Activated gamma-delta T cell treated with Interleukin-2 at 50 U/mL for 16 hours (primary cell): ENCODE measurements at places on chromosomes 6 and 20.

GRCh38 chr20:19121463-19121862 lies 91.0 kb upstream of the SLC24A3 start:
- no peak for DNase-seq

DNA sequence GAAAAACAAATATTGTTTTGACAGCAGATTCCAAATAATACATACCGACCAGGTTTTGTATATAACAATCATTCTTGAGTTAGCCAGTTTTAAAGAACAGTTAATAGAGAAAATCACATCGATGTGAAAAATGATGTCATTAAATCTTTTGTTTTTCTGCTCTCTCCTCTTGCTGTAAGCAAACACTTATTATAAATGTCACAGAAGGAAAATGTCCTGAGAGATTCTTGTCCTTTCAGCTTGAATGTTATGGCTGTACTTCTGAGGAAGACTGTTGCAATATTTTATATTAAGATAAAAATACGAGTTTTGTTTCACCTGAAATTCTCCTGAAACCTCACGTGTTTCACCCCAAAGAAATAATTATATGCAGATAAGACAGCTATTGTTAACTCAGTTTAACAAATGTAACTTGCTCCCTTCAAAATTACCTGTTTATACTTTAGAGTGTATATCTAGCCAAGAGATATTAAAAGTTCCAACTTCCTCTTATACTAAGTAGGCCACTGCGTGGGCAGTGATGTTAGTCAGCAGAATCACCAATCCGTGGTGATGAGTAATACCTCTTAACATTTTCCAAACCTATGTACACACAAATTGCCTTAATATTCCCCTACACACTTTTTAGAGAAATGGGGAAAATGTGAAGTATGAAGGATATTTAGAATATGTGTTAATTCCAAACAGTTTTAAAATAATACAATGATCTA lies 1111.4 kb upstream of the CITED2 start:
- DNase-seq: no peak

- peak; percentile 43 for DNase-seq
Observed at GRCh38 chr20:44911264-44911921, 1.5 kb downstream of the PABPC1L start.

- no peak for DNase-seq
Observed at GRCh38 chr20:8735674-8736073, 333.2 kb upstream of the PLCB4 start.

DNA sequence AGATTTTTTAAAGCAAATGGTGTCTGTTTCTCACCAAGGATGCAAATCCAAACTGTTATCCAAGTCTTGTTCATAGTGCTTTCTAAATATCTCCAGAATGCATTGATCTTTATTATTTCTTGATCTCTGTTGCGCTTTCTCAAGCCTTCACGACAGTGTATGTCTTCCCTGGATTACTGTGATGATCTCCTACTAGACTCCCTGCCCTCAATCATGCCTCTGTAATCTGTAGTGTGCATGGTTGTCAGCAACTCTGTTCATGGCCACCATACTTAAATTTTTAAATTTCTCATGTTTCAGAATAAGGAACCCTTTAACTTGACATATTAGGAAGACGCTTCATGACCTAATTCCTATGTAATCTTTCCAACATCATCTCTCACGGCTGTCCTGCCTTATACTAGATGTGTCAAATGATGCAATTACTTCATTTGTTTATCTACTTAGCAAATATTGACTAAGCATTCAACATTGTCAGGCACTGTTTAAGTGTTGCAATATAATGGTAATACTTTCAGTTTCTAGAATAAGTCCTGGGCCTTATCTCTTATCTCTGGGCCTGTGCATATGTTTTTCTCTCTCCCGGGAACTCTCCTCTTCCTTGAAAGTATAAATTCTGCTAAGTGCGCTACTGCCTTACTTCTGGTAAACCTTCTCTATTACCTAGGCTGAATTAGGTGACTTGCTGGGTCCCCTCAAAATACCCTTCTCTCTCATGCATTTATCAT lies 25.6 kb upstream of the AHI1 start:
- no peak for DNase-seq

GRCh38 chr6:43495409-43495941 lies 14.7 kb downstream of the LRRC73 start:
- DNase-seq: no peak

GRCh38 chr6:3456898-3457709 lies at the start of gene SLC22A23:
Gene SLC22A23 (minus strand): TSS chr6:3457050. CDS start chr6:3456559, 491 bp downstream.
- DNase-seq: peak; percentile 50

DNA sequence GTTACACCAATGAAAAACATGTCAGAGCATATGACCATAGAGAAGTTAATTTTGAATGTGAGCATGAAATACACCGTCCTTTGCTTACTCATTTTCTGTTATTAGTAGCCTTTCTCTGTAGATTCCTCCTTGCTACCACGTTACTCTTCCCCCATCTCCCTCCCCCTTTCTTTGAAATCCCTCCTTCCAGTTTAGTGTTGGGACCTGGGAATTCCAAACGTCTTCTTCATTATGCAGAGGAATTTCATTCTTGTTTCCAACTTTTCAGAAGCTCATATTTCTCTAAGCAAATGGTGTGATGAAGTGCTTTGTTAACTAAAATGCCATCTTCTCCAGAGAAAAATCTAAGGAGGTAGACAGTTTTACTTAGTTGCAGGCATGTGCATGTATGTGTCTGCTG lies 122.4 kb downstream of the MCHR2 start:
- no peak for DNase-seq

DNA sequence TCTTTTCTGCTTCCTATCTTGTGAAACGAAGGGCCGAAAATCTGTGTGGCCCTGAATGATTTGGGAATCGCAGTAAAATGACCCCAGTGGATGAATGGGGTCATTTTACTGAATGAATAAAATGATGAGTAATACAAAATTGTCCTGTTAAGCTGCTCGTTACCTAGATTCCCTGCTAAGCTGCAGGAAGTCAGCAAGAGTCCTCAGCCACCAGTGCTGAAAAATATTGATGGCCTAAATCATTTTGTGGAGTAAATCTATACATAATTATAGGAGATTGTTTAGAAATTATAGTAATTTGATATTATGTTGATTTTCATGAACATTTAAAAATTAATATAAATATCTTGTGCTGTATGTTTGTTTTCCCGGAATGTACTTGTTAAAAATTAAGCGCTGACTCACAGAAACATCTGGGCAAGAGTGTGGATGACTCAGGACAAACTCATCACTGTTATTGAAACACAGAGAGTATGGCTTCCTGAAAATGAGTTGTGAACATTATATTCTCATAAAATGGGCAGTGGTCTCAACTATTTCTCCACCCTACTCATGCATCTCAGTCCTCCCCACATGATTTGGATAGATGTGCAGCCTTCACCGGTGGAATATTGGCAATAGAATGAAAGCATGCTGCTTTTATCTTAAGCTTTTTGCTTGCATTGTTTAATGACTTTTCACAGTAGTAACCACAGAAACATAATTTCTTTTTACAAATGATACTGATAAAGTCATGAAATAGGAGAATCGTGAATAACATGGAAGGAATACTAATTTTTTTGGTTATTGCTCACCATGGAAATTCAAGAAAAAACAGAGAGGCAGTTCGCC lies 36.2 kb upstream of the RGS17 start:
- DNase-seq: no peak

DNA sequence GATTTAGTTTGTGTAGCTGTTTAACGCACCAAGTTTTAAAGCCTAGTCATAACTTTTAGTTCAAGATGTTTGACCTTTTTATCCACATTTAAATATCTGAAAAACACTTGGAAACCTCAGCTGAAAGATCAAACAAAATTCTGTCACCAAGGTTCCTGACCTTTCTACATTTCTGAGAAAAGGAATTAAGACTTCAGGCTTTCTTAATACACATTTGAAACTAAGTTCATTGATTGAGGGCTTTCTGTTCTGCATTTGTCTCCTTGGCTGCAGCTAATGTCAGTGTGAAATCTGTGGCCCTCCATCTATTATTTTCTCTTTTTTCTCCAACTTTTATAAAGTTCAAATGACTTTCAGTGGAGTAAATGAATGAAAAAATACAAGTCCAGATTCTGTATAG lies 22.7 kb upstream of the FBXL4 start:
- DNase-seq: no peak

DNA sequence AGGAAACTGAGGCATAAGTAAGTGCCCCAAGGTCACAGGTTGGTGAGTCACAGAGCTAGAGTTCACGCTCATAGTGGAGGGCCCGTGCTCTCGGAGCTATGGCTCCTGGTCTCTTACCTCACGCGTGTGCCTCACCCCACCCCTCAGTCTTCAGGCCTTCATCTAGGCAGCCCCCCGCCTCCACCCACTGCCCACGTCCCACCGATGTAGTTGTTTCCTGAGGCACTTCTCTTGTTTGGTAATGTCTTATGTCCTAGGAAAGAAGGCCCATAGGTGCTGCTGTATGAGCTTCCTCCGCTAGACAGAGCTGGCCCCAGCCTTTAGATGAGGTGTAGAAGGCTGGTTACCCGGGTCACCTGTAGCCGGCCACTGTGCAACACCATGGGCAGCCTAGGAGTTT lies 5.1 kb downstream of the RIPK1 start:
- DNase-seq: no peak

- DNase-seq: no peak
Observed at GRCh38 chr6:163797296-163797845, 382.9 kb downstream of the QKI start.

DNA sequence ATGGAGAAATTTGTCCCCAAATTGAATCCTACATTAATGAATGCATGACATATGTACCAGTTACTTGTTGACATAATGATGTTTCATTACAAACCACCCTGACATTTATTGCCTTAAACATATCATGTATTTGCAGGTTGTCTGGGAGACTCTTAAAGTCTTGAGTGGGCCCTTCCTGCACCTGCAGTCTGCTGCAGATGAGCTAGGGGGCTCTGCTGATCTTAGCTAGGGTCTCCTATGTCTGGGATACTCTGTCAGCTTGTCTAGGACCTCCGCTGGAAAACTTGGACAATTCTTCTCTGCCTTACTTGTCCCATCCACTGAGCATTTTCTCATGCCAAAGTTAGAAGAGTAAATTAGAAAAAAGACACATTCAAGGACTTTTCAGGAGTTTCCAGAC lies 581.6 kb downstream of the HAO1 start:
- no peak for DNase-seq

DNA sequence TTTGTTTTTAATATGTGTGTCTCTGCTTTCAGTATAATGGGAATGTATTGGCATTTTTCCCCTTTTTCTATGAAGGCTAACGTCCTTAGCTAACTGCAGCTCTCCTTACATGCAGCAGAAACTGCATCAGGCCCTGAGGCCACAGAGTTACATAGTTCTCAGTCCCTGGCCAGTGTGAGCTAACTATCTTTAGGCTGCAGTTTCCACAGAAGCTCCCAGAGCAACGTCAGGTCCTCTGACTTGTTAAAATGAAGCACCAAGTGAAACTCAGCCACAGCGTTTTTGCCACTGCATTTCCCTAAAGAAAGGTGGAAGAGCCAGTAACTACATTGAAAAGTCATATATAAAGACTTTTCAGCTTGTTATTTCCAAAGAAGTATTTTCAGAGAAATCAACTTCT lies 244.7 kb downstream of the CBLN4 start:
- no peak for DNase-seq
